ENCODE measurements at places on chromosomes 1 and 21.

- DNase-seq = no peak
Observed at GRCh38 chr1:210505601-210506496, 177.1 kb downstream of the HHAT start.

GRCh38 chr1:199007423-199007822 lies 368.6 kb downstream of the PTPRC start:
- DNase-seq = no peak

DNA sequence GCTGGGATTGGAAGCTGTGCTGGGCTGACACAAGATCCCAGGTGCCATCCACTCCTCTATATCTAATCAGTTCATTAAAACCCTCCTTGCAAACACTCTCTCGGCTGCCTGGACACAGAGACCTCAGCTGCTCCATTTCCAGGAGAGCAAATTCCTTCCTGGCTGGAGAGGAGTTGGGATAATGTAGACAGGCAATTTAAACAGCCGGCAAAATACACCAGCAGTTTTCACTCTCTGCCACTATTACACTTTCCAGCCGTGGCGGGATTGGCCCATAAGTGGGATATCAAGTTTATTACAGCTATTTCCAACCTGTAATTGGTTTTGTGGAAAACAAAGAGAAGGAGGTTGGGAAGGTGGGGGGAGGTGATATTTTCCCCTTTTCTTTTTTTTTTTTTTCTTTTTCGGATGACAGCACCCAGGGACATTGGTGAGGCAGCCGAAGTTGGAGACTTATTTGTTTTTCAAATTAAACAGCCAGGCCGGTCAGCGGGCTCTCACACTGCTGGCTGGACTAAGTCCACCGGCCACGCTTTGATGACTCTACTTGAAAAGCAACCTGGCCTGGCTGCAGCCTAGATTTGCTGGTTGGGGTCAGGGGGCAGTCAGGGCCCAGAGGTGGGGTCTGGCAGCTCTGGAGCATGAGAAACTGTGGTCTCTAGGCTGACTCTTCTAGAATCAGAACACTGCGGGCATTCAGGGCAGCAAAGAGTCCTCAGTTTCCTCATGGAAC lies 177.4 kb downstream of the IGSF21 start:
- DNase-seq = no peak

- no peak for DNase-seq
Observed at GRCh38 chr1:182607566-182607965, 3.4 kb upstream of the RGS16 start.

GRCh38 chr1:70331962-70332361 lies 22.6 kb downstream of the ANKRD13C start:
- DNase-seq = no peak

GRCh38 chr1:17791480-17791879 lies 36.3 kb downstream of the ACTL8 start:
- no peak for DNase-seq

GRCh38 chr1:178746345-178746744 lies 21.3 kb downstream of the RALGPS2 start:
- DNase-seq = no peak

- no peak for DNase-seq
Observed at GRCh38 chr1:4006676-4007374, 106.8 kb upstream of the C1orf174 start.

GRCh38 chr21:33418691-33419090 lies 15.5 kb downstream of the IFNGR2 start:
- no peak for DNase-seq

- no peak for DNase-seq
Observed at GRCh38 chr1:200625381-200625824, 4.9 kb upstream of the KIF14 start.

- DNase-seq = no peak
Observed at GRCh38 chr1:185388815-185389214, 71.8 kb upstream of the IVNS1ABP start.

DNA sequence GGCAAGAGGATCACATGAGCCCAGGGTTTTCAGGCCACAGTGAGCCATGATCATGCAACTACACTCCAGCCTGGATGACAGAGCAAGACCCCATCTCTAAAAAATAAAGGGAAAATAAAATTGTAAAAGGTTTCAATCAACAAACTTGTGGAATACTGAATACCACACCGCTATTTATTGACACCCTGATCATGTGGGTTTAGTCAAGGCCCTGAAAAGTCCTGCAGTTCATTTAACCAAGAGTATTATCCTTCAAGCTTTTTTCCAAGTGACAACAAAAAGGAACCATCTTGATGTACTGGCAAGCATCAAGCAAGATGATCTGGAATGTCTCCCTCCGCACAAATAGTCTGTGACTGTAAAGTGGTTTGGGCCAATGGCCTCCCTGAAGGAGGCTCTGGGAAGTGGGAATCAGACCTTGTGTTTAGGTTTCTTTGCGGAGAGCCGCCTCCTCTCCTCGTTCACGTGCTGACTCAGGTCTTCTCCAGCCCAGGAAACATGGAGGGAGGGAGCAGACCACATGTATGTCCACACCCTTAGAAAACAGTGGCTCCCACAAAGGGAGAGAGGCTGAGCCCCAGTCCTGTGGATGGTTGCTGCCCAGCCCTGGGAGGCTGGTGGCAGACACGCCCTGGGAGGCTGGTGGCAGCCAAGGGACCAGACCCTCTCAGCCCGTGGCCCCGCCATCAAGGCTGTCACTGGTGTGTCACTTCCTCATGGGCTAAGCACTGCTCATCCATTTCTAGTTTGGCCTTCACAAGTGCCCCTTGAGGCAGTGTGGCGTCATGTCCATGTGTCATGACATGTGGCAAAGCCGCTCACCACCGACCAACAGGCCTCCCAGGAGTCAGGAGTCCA lies 56.7 kb downstream of the RIPK4 start:
- DNase-seq = no peak

DNA sequence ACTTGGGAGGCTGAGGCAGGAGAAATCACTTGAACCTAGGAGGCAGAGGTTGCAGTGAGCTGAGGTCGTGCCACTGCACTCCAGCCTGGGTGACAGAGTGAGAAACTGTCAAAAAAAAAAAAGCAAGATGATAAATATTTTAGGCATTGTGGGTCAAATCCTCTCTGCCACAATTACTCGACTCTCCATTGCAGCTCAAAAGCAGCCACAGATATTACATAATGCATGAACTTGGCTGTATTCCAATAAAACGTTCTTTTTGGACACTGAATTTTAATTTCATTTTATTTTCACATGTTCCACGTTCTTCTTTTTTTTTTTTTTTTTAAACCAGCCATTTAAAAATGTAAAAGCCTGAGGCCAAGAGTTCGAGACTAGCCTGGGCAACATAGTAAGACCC lies 69.4 kb downstream of the TCP10L start:
- no peak for DNase-seq

DNA sequence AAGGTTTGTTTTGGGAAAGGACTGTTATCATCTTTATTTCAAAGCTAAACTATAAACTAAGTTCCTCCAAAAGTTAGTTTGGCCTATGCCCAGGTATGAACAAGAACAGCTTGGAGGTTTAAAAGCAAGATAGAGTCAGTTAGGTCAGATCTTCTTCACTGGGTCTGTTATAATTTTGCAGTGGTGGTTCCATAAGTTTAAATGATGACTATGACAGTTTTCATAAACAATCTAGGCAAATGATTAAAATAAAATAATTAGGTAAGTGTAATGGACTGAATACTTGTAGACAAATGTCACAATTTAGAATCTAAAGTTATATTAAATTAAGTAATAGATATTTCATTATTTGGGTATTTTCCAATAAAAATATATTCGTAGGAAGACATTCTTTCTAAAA lies 21.4 kb upstream of the PLA2G5 start:
- no peak for DNase-seq

DNA sequence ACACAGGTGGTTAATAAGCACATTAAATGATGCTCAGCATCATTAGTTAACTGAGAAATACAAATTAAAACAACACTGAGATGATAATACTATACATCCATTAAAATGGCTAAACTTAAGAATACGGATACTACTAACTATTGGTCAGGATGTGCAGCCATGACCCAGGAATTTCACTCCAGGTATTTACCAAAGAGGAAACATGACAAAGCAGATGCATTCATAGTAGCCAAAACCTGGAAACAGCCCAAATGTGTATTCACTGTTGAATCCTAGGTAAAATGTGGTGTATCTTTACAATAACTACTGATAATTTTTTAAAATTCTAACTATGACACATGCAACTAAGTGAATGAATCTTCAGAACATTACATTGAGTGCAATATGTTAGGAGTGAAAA lies 73.0 kb downstream of the PTPRC start:
- DNase-seq = no peak

- DNase-seq = peak; percentile 91
Observed at GRCh38 chr1:226737819-226738420, 1.2 kb downstream of the ITPKB start.

- no peak for DNase-seq
Observed at GRCh38 chr1:224632921-224633321, 16.8 kb downstream of the CNIH3 start.

DNA sequence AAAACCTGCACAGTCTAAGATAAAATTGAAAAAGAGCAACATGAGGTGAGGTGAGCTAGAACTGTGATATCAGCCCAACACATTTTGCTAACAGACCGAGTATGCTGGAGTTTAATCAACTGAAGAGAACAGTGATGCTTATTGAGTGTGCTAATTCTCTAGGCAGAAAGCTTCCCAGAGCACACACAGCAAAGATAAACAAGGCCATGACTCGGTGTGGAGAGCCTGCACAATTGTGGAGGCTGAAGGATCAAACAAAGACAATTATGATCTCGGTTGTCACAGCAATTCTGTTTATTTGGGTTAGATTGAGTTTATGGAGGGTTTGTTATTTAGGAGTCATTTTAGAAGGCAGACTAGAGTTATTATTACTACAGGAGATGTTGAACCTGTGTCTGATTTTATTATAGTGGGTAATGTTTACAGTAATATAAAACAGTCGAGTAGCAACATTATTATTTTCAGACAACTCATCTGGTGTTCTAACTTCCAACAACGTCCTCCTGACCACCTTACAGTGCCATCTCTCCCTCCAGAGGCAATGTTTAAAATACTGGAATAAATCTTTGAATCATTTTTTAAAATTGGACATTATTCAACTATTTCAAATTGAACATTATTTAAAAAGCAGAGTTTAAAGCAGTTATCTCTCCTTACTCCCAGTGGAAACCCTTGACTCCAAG lies 40.2 kb downstream of the DPT start:
- no peak for DNase-seq

DNA sequence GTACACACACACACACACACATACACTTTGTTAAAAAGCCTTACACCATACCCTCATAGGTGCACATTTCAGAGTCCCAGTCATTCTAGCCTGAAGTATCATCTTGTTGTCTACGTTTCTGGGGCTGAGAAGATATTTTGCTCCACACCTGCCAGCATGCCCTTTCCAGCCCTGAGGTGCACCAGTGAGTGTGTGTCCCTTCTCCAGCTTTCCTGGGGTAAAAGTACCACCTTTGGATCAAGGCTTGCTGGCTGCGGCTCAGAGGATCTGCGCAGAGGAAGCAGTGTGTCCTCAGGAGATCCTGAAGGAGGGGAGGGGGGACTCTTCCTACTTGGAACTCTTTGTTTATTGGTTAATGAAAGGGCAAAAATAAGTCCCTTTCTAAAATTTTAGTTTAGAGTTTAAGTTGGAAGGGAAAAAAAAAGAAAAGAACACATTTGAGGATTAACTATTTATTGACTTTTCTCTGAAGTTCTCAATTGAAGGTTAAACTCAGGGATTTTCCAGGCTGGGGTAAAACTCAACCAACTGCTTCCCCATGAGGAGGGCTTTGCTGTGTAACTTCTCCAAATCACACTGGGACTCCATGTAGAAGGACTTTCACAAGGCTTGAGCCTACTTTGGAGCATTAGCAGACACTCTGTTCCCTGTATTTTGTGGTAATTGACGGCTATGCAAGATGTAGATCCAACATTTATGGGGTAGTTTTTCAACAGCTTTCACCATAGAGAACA lies 200.3 kb upstream of the SGIP1 start:
- no peak for DNase-seq

DNA sequence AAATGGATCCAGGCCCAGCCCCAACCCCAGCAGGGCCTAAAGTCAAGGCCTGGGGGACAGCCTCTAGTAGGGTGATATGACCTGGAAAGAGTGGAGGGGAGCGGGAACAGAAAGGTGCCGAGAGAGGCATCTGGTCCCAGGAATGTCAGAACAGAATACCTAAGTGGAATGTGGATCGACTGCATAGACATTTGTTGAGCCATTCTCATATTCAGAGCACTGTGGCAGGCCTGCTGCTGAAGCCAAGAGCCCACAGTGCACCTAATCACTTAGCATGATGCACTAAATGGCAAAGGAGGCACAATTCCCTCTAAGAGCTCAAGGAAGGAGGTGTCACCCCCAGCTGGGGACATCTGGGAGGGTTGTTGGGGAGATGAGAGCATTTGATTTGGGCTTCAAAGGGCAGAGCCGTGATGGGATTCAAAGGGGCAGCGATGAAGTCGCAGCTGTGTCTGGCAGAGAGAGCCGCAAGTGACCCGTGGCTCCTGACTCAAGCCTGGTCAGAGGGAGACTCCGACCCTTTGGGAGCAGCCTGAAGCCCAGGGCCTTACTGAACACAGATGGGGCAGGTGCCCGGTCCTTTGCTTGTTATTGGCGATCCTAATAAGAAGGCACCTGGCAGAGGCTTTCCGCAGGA lies 8.6 kb upstream of the PKP1 start:
- DNase-seq = peak; percentile 59

DNA sequence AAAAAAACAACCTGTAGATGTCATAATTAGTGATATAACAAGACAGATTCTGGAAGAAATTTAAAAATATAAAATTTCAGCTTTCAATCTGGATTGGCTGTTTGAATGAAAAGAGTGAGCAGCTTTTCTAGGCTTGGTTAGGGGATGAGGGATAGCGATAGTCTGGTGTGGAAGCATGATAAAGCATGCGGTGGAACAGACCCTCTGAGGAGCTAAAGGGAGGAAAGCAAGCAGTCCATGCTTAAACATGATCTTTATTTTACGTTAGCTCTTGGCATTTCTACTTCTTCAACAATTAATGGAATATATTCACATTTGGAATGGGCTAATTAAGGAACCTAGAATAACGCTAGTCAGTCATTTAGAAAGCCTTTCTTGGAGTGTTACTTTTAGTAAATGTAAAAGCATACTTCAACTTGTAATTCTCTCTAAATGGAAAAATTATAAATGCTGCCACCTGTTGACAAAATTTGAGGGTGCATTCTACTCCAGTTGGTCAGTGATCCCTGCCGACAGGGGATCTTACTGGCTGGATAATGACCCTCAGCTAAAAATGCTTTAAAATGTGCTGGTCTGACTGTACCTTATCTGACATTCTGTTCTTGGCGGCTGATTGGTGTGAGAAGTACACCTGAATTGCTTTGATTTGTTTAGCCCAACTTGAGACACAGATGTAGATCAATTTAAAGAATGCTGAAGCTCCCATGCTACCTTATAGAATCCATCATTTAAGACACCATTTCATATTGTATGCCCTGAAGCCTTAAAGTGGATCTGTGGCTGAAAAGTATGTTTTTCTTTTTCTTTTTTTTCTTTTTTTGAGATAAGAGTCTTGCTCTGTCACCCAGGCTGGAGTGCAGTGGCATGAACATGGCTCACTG lies 61.2 kb downstream of the AK4 start:
- DNase-seq = no peak

- no peak for DNase-seq
Observed at GRCh38 chr1:156772728-156773497, 5.6 kb downstream of the PRCC start.

GRCh38 chr1:242081446-242081845 lies 82.5 kb upstream of the MAP1LC3C start:
- DNase-seq = no peak
